ENCODE measurements at places on chromosomes 1 and 21.

DNA sequence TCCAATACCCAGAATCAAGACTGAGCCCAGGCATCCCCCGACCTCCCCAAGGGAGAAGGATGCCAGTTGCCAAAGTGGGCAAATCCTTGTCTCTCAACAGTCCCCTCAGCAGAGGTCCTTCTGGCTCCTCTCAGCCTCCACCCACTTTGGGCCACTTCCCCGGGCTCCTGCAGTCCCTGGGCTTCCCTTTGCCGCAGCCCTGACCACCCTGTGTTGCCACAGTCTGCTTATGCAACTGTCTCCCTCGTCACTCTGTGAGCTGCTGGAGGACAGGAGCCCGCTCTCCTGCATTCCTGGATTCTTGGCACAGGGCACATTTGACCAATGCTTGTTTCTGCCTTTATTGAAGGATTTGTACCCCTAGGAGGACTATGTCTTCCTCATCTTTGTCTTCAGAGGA is 2.9 kb upstream of the LRP8 start:
- no peak for DNase-seq

DNA sequence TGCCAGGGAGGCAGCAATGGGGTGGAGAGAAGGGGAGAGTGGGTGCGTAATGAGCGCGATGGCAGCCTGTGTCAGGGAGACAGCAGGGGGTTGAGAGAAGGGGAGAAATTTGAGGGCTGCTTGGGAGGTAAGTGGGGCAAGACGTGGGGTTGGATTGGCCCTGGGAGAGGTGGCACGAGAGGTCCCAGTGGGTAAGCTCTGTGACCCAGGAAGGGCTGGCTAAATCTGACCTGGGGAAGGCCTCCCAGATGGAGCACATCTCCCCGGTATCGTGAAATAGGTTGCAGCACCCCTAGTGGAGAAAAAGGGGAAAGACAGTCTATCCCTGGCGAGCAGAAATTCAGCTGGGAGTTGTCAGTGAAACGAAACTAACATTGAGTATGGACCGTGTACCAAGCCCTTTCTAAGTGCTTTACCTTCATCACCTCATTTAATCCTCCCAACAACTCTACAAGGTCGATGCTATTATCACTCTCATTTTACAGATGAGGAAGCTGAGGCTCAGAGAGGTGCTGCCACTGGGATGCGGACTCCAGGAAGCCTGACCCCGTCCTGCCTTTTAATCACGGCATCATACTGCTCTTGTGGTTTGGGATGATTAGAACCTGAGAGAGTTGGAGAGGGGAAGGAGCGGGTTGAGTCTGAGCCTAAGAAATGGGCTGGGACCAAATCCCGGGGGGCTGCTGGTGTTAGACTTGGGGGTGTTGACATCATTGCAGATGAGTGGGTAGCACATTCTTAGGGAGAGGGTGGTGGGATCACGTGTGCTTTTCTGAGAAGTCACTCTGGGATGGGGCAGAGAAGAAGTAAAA is 56.6 kb upstream of the RPL11 start:
- DNase-seq: peak; percentile 49

- no peak for DNase-seq
Observed at GRCh38 chr1:43543567-43543966, 12.9 kb downstream of the PTPRF start.

DNA sequence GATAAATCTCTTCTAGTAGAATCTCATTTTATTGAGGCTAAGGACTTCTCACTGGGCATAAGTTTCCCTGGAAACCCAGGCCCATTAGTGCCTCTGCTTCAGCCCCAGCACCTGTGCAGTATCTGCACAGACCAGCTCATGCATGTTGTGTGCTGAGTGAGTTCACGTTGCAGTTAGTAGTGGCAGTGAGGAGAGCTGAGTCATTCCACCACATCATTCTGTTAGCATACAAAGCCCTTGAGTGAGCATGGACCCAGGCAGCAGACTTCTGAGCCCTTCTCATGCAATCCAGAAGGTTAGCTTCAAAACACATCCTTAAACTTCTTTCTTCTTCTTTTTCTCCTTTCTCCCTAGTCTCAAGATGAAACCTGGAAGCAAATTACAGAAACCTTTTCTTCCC is 45.8 kb upstream of the NTPCR start:
- peak; percentile 19 for DNase-seq

DNA sequence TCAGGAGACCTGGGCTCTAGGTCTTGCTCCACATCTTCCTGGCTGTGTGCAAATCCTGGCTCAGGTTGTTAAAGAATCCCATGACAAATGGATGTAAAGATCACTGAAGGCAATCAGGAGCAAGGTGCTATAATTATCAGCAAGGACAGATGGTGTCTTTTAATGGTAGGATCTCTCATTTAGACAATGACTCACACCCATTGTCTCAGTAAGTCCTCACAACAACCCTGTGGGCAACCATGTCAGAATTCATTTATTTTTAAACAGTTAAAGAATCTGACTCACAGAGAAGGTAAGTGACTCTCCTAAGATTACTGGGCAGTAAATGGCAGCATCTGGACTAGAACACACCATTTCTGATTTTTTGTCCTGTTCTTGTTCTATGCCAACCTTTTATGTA is 32.8 kb downstream of the RNASEL start:
- DNase-seq: no peak

GRCh38 chr1:34131396-34132160 is 33.5 kb downstream of the CSMD2 start:
- no peak for DNase-seq

- DNase-seq: no peak
Observed at GRCh38 chr1:233372218-233373120, 44.9 kb downstream of the MAP3K21 start.

DNA sequence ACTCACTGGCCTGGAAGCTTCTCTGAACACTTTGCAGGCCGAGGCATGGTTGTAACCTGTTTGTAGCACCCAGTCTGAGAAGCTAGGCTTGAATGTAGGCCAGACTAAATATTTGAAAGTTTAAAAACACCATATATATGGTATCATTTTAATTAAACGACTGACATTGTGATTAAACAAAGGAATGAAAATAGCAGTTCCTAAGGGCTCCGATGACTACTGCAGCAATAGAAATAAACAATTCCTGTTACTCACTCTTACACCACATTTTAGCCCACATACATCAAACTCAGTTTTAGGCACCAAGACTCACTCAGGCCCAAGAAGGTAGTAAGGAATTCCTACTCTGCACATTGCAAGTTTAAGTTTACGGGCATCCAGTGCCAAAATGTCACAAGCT is 281.2 kb downstream of the AKT3 start:
- no peak for DNase-seq

DNA sequence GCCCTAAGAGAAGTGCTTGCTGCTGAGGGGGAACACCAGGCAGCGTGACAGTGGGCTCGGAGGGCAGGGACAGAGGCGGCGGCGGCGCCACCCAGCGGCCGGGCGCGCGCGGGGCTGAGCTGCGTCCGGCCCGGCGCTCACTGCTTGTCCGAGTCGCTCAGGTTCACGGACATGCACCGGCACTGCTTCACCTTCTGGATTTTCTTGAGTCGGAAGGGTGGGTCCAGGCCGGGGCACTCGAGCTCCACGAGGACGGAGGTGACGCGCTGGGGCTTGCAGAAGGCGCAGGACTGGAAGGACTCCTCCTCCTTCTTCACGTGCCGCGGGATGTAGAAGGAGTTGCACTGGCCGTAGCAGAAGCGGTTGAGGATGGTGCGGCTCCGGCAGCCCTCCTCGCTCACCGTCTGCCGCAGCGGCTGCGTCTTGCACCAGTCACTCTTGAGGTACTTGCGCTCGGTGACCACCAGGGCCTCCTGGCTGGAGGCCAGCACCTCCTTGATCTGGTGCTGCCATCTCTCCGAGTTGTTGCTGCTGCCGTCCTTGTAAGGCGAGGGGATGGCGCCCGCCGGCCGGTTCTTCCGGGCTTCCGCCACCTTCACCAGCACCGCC is 119.0 kb downstream of the GREM2 start:
- DNase-seq: no peak

DNA sequence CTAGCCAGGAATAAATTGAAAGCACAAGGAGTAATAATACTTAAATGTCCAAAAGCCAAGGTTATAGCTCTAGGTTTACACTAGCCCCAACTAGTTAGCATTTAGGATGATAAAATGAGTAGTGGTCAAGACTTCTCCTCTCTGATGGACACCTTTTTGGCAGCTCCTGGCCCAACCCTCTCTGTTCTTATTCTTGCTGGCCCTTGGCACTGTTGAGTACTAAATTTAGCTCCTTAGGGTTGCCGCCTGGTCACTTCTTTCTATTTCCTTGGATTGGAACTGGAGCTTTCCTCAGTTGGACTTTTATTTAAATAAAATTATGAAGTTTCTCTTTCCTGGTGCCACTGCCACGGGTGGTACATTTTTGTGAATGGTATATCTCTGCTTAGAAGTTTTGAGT is 28.3 kb downstream of the ARID1A start:
- no peak for DNase-seq

DNA sequence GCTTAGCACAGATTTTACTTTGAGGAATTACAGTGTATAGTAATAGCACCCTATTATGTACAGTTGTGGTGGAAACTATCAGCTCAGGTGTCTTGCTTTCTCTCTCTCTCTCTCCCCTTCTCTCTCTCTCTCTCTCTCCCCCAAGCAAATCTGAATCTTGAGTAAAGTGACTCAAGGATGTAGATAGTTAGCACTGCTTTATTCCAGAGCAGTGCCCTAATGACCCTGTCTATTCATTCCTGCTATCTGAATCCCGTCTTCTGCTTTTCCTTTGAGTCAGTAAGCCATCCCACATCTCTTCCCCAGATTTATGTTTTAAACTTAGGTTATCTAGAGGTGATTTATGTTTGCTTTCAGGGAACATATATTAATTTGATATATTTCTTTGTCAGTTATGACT is 5.2 kb upstream of the HPCAL4 start:
- DNase-seq: no peak

GRCh38 chr1:57296726-57297250 is 127.1 kb downstream of the DAB1 start:
- no peak for DNase-seq

- no peak for DNase-seq
Observed at GRCh38 chr1:70487910-70488665, 77.0 kb downstream of the CTH start.

DNA sequence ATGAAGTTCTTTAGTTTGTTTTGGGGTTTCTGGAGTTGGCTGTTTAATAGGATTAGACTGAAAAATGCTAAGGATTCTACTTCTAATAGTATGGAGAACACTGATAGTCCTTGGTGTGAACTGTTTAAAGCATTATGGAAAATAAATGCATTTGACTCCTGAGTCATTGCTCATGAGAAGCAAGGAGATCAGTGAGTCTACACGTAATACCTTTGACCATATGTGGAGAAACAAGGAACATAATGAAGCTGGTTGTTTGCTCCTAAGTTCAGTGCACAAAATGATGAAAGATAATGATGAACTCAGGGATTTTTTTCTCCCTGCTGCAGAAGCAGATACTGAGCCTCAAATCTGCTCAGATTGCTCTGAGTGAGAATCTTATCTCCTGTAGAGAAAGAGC is 158.9 kb upstream of the COL11A1 start:
- no peak for DNase-seq

DNA sequence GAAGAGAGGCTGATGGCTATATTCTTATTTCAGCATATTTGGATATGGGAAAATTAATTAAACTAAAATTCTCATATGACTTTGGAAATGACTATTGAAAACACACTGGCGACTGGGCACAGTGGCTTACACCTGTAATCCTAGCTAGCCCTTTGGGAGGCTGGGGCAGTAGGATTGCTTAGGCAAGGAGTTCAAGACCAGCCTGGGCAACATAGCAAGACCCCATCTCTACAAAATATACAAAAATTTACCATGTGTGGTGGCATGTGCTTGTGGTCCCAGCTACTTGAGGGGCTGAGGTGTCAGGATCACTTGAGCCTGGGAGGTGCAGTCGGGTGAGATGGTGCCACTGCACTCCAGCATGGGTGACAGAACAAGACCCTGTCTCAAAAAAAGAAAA is 26.2 kb downstream of the HS2ST1 start:
- no peak for DNase-seq

DNA sequence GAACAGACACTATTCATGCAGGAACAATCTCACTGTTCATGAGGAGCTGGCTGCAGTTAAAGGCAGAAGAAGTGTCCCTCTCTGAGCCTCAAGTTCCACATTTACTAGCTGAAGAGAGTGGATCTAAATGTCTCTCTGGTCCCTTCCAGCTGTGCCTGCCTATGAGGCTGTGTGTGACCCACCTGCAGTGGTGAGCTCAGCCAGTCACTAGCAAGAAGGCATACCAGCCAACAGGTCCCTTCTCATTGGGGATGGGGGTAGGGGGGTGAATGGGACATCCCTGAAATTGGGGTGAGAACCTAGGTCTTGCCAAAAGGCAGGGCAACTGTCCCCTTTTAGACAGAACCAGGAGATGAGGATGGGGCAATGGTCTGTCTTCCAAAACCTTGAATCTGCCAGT is 13.6 kb downstream of the RD3 start:
- DNase-seq: no peak

DNA sequence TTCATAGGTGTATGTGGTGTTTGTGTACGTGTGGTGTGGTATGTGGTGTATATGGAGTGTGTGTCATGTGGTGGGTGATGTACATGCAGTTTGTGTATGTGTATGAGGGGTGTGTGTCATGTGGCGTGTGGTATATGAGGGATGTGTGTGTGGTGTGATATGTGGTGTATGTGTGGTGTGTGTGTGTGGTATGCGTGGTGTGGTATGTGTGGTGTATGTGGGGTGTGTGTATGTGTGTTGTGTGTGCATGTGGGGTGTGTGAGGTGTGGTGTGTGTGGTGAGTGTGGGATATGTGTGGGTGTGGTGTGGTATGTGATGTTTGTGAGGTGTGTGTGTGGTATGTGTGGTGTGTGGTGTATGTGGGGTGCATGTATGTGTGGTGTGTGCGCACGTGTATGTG is 272.4 kb downstream of the PCP4 start:
- DNase-seq: no peak

GRCh38 chr1:57208741-57209302 is 215.0 kb downstream of the DAB1 start:
- DNase-seq: no peak

- DNase-seq: no peak
Observed at GRCh38 chr1:246265481-246265880, 241.6 kb downstream of the SMYD3 start.

DNA sequence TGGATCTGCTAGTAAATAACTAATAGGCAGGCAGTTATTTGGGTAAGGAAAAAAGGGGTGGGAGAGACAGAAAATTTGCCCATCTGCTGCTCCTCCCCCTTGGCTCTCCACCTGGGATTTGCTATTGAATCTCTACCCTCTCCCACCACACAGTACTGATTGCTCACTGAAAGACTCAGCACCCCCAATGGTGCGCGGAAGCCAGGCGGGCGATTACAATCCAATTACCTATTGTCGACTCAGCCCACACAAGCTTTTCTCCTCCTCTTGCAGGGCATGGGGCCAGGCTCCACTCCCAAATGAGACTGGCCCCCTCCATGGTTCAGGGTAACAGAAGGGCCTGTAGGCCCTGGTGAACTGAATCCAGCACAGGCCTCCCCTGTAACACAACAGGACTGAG is 2.7 kb upstream of the HMGN2 start:
- no peak for DNase-seq
